Activated T-helper 2 cell treated with anti-CD3 and anti-CD28 coated beads, Interferon-gamma antibody, Interleukin-2, Interleukin-4, amounts not matched to agents 10 μg/mL and 5 μg/mL and 100 μg/mL, durations not matched to agents 14 hours and 24 hours and 36 hours (primary cell): ENCODE measurements at places on chromosomes 12 and 14. TPM values are rescaled to one million over a fixed set of nuclear protein-coding genes. Genes with fewer than 3 reads are reported as not detected.

- no peak for DNase-seq
Observed at GRCh38 chr12:21828136-21828775, 53.8 kb upstream of the KCNJ8 start.

DNA sequence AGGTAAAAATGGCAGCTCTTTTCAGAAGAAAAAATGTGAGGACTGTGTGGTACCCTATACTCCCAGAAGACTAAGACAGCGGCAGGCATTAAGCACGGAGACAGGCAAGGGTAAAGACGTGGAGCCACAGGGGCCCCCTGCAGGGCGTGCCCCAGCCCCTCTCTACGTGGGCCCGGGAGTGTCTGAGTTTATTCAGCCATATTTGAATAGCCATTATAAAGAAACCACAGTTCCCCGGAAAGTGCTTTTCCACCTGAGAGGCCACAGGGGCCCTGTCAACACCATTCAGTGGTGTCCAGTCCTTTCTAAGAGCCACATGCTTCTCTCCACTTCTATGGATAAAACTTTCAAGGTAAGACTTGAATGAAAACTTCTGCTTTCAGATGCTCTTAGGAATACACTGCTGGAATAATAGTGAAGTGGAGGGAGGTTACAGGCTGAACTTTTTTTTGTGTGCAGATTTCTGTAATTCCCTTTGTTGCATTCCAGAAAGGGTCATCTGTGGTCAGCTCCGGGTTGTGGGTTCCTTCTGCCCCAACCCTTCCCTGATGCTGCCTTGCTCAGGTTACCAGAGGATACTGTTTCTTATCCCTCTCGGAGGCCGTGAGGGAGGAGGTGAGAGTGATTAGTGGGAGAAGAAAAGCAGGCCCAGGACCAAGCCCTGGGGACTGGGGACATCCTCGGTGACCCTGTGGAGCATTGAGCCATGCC lies 58.4 kb downstream of the SLC25A47 start:
- DNase-seq: no peak

DNA sequence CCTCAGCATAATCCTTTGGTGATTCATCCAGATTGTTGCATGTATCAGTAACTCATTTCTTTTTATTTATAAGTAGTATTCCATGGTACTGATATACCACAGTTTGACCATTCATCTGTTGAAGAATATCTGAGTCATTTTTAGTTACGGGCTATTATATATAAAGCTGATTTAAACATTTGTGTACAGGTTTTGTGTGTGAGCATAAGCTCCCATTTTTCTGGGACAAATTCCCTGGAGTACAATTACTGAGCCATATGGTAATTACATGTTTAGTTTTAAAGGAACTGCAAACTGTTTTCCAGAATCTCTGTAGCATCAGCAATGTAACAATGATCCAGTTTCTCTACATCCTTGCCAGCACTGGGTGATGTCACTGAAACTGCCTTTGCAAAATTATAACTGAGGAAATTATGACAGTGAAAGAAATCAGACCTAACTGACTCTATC lies 236.2 kb upstream of the KRR1 start:
- no peak for DNase-seq

- DNase-seq: no peak
Observed at GRCh38 chr12:68439368-68440045, 107.3 kb upstream of the MDM1 start.

- DNase-seq: no peak
Observed at GRCh38 chr12:129215556-129215955, 362.3 kb downstream of the GLT1D1 start.

DNA sequence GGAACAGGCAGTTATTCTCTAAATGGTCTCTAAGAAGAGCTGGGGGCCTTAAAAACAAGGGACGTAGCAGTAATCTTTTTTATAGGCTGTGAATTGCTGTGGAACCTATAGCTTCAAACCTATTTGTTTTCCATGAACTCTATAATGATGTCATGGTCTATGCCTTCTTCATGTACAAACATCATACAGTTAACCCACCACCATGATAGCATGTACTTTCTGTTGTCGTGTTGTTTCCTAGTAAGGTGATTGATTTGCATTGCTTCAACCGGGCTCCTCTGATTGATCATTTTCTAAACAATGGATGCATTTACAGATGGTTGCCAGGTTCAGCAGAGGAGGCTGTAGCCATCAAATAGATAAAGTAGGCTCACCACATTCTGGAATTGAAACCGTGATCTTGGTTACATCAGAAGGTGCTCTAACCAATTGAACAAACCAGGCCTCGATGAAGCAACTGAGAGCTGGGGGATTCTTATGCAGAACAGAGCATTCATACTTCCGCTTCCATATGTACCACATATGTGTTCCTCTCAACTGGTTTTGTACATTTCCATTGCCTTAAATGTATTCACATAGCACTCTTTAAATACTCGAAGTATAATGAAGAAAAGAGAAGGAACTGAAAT lies 25.6 kb upstream of the PCNX1 start:
- no peak for DNase-seq

- no peak for DNase-seq
Observed at GRCh38 chr12:108348842-108349241, 9.7 kb upstream of the CMKLR1 start.

DNA sequence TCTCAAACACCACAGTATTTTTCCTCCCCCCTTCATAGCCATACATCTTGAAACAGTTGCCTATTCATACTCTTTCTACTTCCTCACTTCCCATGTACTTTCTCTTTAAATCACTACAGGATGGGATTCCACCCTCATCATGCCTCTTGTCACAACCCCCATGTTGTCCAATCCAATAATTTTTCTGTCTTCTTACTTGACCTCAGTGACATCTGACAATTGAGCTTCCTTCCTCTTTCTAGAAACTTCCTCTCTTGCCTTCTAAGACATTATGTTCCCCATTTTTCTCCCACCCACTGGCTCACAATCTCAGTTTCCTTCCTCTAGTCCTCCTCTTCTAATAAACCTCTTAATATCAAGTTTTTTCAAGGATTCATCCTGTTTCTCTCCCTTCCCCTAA lies 5.3 kb downstream of the C2CD5 start:
- DNase-seq: no peak

- no peak for DNase-seq
Observed at GRCh38 chr14:91971188-91971778, 23.8 kb upstream of the FBLN5 start.

The CLEC1B gene
- not detected in 2 replicates for total RNA-seq

The PPP1CC gene
- 241 and 244 TPM in 2 replicates for total RNA-seq
